ENCODE measurements at places on chromosomes 16 and 17.

DNA sequence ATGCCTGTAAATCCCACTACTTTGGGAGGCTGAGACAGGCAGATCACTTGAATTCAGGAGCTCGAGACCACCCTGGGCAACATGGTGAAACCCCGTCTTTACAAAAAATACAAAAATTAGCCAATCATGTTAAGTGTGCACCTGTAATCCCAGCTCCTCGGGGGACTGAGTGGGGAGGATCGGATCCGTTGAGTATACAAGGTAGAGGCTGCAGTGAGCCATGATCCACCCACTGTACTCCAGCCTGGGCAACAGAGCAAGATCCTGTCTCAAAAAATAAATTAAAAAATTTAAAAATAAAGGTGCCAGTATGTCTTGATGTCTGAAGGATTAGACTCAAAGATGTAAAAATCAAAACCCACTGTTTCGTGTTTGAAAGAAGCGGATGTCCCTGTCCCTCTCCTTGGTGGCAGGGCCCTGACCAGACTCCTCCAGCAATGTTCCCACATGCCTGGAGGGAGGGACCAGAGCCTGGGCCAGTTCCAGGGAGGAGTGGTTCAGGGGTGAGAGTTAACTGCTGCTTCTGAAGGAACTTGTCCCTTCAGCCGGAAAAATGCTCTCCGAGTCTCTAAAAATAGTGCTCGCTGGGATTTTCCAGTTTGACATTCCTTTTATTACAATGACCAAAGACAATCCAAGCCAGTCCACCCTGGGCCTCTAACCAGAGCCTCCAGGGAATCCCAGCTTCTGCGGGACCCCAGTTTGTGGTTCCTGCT lies 9.4 kb upstream of the CMTM4 start:
- DNase-seq = no peak

DNA sequence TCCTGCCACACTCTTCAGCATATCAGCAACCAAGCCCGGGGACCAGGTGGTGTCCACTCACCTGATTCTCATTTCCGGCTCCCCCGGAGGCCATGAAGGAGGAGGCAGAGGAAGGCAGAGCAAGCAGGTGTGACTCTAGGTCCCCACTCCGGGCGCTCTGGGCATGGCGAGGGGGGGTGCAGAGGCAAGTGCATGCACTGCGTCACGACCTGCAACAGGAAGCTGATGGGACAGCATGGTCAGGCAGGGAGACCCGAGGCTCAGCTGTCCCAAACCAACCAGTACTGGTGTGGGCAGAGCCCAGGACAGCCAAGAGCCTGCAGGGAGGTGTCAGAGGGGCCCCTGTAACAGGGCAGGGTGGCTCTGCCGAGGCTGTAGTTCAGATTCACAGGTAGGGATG lies 2.1 kb upstream of the ENGASE start:
- no peak for DNase-seq

DNA sequence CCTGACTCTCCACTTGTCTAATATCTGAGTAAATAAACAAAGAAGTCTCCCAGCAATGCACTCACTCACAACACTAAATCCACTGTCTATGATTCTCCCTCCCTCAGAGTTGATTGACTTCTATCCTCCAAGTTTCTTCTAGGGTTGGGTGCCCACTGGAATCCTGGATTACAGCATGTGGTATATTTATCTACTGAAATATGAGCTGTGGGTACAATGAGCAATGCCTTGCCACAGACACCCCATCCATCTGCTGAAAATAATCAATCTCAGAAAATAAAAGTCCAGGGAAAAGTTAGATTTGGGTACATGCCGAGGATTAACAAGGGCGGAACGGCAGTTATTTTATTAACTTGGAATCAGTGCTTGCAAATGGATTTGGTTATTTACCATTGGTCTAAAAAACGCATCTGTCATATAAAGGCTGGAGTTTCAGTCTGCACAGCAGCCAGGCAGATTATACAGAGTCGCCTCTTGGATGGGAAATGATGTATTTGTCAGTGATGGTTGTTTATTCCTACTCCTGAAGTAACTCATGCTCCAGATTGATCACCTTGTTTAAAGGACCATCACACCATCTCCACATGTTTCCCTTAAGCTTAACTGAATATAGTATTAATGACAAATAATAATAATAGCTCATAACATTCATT lies 193.9 kb upstream of the SOX9 start:
- DNase-seq = no peak

DNA sequence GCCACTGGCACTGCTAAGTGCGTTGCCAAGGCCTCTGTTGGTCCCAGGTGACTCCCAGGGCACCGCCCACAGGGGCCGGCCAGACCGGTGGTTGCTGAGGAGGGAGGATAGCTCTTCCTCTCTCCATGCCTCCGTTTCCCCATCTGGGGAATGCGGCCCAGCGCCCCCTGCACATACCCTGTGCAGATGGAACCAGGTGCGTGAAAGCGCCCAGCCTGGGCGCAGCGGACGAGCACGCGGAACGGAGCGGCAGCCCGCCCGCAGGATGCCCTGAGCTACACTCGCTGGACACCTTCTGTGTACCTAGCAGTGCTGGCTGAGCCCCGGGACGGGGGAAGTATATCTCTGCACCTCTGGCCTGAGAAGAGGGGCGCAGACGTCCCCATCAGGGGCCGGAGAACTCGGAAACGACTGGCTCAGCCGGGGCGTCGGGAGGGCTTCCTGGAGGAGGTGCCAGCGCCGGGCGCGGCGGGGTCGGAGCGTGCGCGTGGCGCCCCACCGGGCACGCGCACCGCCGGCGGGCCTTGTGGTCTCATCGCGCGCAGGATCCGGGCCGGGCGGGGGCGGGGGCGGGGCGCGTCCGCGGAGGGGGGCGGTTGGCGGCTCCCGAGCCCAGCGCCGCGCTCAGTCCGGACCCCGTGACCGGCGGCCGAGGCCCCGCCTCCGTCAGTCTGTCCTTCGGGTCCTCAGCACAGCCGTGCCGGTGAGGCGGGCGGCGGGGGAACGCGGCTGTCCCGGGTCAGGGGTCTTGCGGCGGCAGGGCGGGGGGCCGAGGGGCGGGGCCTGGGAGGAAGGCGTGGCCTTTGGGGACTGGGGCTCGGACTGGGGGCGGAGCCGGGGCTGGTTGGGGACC lies at the start of the genes CCDC78 and HAGHL:
CCDC78 (minus strand) TSS at position 6 of the 853 bp plus-strand sequence. CDS start 76 bp downstream, outside the sequence.
HAGHL (plus strand) TSS at position 669 of the 853 bp plus-strand sequence. CDS start 404 bp downstream, outside the sequence.
- peak; percentile 50 for DNase-seq

GRCh38 chr17:33169580-33170285 lies 123.4 kb downstream of the ASIC2 start:
- no peak for DNase-seq

GRCh38 chr16:27304881-27305745 lies 8.7 kb upstream of the IL4R start:
- no peak for DNase-seq

- DNase-seq = peak; percentile 47
Observed at GRCh38 chr17:30824002-30824355, 513 bp downstream of the CRLF3 start.

DNA sequence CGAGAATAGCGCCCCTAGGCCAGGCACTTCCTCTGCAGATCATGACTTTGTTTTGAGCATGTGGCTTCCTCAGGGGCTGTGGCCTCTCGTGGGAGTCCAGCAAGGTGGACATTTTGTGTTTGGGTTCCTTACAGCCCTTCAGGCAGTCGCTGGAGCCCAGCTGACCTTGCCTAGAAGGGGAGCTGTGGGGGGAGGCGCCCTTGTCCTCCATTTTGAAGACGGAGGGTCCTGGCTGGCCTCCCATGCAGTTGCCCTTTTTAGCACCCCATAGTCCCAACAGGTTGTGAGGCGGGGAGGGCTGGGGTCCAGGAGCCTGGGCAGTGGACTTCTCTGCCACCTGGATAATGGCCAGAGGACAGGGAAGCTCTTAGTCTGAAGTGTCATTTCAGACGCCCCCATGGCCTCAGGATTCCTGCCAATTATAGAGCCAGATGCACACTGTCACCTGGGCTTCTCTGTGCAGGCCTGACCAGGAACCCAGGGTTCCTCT lies 1.4 kb downstream of the SOST start:
- no peak for DNase-seq

- peak; percentile 3 for DNase-seq
Observed at GRCh38 chr17:44926821-44927525, 11.7 kb upstream of the GFAP start.

DNA sequence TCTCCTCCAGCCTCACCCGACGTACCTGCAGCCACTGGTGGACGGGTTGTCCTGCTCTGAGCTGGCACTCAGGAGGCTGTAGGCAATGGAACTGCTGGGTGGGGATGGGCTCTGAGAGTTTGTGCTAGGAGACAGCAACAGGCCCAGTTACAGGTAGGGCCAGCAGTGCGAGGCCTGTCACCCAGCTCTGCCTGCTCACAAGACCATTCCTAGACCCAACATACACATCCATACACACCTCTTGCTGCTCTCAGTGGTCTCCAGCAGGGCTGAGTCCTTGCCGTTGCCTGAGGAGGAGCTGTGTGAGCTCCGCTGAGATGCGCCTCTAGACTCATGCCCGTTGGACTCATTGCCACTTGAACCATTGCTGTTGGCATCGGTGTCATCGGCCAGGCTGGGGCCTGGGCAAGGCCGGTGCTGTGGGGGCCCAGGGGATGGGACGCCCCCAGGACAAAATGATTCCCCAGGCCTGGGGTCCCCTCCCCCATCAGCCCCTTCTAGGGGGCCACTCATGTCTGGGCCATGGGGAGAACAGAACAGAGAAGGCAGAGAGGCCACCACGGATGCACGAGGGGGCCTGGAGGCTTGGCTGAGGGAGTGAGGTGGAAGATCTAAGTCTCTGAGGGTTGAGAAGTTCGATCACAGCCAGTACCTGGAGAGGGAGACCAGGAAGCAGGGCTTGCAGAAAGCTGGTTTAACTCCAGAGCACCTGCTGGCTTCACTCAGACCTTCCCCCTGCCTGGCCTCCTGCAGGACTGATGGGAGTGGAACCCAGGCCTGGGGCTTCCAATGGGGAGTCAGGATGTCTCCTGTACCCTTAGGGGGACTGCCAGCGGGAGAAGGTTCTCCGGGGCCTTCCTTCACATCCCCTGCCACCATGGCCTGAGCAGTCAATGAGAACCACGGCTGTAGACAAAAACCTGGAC lies 1.7 kb downstream of the PER1 start:
- no peak for DNase-seq

- DNase-seq = no peak
Observed at GRCh38 chr17:7655541-7655840, 4.8 kb downstream of the ATP1B2 start.
